Stimulated activated CD8-positive, alpha-beta memory T cell treated with anti-CD3 and anti-CD28 coated beads, Interleukin-4, amount 100 ng/mL, for 4 hours (primary cell): ENCODE measurements at places on chromosomes 4 and X.

GRCh38 chr4:125626946-125627345 lies 312.2 kb downstream of the FAT4 start:
- DNase-seq = no peak

GRCh38 chrX:26192204-26192603 lies at the start of gene MAGEB6:
MAGEB6 (plus strand) TSS chrX:26192440; CDS start chrX:26193847, 1,407 bp downstream.
- no peak for DNase-seq

GRCh38 chrX:80335062-80335830 lies 85.0 kb upstream of the TENT5D start:
- DNase-seq = no peak

- DNase-seq = no peak
Observed at GRCh38 chrX:20988118-20988517, 386.1 kb upstream of the CNKSR2 start.

DNA sequence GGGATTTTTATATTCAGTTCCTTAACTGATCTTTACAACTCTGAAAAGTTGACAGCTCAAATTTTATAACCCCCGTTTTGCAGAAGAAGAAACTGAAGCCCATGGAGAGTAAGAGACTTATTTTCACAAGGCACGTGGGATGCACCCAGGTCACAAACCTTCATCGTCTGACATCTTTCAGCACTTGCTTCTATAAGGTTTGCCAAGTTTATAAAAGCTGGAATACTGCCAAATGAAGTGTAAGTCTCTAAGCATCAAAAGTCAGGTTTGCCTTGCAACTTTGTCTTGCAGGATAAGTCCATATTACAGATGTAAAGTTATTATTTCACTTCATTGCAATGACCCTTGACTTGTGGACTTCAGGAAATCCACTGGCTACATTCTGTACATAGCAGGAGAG lies 6.3 kb upstream of the KCNIP4 start:
- no peak for DNase-seq

DNA sequence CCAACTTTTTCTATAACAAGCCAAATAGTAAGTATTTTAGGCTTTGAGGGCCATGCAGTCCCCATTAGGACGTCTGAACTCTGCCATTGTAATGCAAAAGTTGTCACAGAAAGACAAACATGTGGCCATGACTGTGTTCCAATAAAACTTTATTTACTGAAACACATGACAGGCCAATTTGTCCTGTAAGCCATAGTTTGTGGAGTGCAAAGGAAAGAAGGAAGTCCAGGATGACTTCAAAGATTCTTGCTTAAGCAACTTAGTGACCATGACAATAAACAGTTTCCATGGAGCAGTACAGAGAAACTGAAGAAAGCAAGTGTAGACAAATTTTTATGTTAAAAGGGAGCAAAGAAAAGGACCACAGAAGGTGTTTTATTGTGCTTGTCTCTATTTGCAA lies 35.0 kb upstream of the MYOZ2 start:
- DNase-seq = no peak

- DNase-seq = no peak
Observed at GRCh38 chr4:71027611-71028010, 34.2 kb downstream of the DCK start.

GRCh38 chrX:88991583-88992132 lies 244.6 kb downstream of the CPXCR1 start:
- DNase-seq = no peak
